ENCODE measurements at places on chromosomes 16 and 17. TPM values are rescaled to one million over a fixed set of nuclear protein-coding genes. Genes with fewer than 3 reads are reported as not detected.

- no peaks in the 10 kb centered on the region for H3K36me3 ChIP-seq
- H3K4me3 ChIP-seq: peak overlapping the region; percentile 46
- no peaks in the 10 kb centered on the region for H3K27me3 ChIP-seq
- H3K27ac ChIP-seq: no peak overlapping the region
- H3K4me1 ChIP-seq: peaks cover 14% of the 10 kb centered on the region
- no peak for DNase-seq
These were observed 181.8 kb upstream of the AXIN2 start for GRCh38 chr17:65743308-65743655.

DNA sequence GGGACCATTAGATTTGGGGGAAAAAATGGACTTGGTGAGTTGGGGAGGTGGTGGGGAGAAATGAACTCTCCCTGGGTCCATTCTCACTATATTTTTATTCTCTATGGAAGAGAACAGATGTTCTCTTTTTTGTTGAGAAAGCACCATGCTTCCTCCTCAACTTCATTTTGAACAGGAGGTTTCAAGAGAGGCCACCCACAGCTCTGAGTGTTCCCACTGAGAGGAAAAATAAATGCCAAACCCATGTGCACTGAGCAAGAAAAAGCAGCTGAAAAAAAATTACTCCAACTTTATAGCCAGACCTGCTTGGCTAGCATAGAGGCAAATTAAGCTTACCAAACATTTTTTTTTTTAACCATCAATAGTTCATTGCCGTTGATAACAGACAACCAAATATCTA is 883.6 kb downstream of the KCNJ2 start:
- H3K36me3 ChIP-seq: no peaks in the 10 kb centered on the region
- no peak for DNase-seq
- no peaks in the 10 kb centered on the region for H3K27me3 ChIP-seq
- no peak overlapping the region for H3K27ac ChIP-seq
- no peak overlapping the region for H3K4me3 ChIP-seq

DCTN5 gene
- total RNA-seq: 63.4 TPM

HMOX2 gene
- total RNA-seq: 41.2 TPM

- H3K4me1 ChIP-seq: peaks cover 63% of the 10 kb centered on the region
- DNase-seq: no peak
- H3K27ac ChIP-seq: peak overlapping the region; percentile 78
These were observed 2.4 kb downstream of the CRLF3 start for GRCh38 chr17:30821871-30822723.

GRCh38 chr17:71127416-71127815 is 958.1 kb downstream of the KCNJ2 start:
- H3K4me3 ChIP-seq: no peak overlapping the region
- no peaks in the 10 kb centered on the region for H3K36me3 ChIP-seq
- no peak overlapping the region for H3K27ac ChIP-seq
- no peaks in the 10 kb centered on the region for H3K4me1 ChIP-seq
- H3K27me3 ChIP-seq: no peaks in the 10 kb centered on the region
- DNase-seq: no peak

DNA sequence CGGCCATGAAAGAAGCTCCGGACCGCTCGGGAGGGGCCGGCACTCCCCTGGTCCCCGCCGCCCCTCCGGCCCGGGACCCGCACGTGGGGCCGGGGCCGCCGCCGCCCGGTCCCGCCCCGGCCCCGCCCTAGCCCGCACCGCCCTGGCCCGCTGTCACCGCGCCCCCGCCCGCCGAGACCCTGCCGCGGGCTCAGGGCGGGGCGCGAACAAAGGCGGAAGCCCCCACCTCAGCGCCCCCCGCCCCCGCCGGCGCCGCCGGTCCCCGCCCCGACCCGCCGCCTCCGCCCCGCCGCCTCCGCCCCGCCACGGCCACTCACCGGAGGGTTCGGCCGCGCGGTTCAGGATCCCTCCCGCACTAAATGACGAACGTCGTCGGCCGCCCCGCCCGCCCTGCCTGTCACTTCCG is at the start of gene ARHGDIA:
ARHGDIA (minus strand) TSS at position 357 of the 406 bp plus-strand sequence. CDS start 1,407 bp downstream, outside the sequence.
- no peak for DNase-seq
- H3K4me1 ChIP-seq: peaks cover 48% of the 10 kb centered on the region
- no peaks in the 10 kb centered on the region for H3K27me3 ChIP-seq
- H3K4me3 ChIP-seq: peak within 1 kb of the TSS; percentile 67
- peak within 1 kb of the TSS; percentile 97 for H3K27ac ChIP-seq

CMTM2 gene
- 0.49 TPM for total RNA-seq

GPR142 gene
- not detected for total RNA-seq

- no peak overlapping the region for H3K27ac ChIP-seq
- no peaks in the 10 kb centered on the region for H3K27me3 ChIP-seq
- DNase-seq: no peak
These were observed 6.4 kb upstream of the ARHGAP27 start for GRCh38 chr17:45438931-45439610.

- no peaks in the 10 kb centered on the region for H3K27me3 ChIP-seq
- DNase-seq: no peak
- H3K36me3 ChIP-seq: no peaks in the 10 kb centered on the region
- H3K27ac ChIP-seq: no peak overlapping the region
These were observed 396.2 kb upstream of the KIF2B start for GRCh38 chr17:53426505-53426904.

GRCh38 chr17:73119631-73120030 is 27.1 kb upstream of the SLC39A11 start:
- H3K4me3 ChIP-seq: no peak overlapping the region
- H3K27me3 ChIP-seq: no peaks in the 10 kb centered on the region
- no peaks in the 10 kb centered on the region for H3K4me1 ChIP-seq
- no peaks in the 10 kb centered on the region for H3K36me3 ChIP-seq
- H3K27ac ChIP-seq: no peak overlapping the region
